ENCODE measurements at places on chromosomes 2 and 18.

- DNase-seq, result no peak
These were observed 47.9 kb downstream of the LDLRAD4 start for GRCh38 chr18:13266218-13267100.

GRCh38 chr18:37489998-37490397, 75.6 kb downstream of the CELF4 start:
- DNase-seq, result no peak

- DNase-seq, result no peak
These were observed 38.0 kb upstream of the EPAS1 start for GRCh38 chr2:46258937-46259776.

GRCh38 chr2:129193961-129194360, 785.5 kb upstream of the RAB6C start:
- no peak for DNase-seq

- DNase-seq, result no peak
These were observed 7.3 kb downstream of the LYPD1 start for GRCh38 chr2:132662732-132663131.

DNA sequence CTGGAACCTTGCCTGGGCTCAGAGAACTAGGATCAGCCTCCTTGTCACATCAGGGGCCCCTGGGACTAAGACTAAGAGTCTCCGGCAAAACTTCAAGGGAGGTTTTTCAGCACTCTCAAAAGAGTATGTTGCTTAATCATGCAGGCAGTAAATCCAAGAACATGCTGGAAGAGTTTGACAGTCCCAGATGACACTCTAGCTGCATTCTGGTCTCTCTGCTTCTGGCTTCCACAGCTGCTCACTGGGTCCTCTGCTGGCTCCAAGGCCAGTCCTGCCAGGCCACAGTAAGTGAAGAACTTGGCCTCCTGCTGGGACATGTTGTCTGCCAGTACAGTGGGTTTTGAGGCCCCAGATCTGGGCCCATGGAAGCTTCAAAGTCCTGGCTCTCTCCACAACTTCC, 45.2 kb upstream of the IL1RL1 start:
- DNase-seq, result no peak

DNA sequence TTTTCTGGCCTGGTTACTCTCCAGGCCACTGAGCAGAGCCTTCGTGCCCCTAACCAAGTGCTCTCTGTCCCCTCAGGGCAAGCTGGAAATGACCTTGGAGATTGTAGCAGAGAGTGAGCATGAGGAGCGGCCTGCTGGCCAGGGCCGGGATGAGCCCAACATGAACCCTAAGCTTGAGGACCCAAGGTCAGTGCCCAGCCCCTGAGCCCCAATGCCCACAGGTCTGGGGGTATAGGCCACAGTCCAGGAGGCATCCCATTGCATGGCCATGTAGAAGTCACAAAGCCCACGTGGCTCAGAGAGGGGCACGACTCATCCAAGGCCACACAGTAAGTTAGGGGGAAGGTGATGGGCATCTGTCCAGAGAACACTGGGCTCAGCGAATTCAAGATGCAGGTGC, 227.6 kb downstream of the DYSF start:
- no peak for DNase-seq

- no peak for DNase-seq
These were observed 69.2 kb downstream of the B3GNT2 start for GRCh38 chr2:62265106-62265505.

DNA sequence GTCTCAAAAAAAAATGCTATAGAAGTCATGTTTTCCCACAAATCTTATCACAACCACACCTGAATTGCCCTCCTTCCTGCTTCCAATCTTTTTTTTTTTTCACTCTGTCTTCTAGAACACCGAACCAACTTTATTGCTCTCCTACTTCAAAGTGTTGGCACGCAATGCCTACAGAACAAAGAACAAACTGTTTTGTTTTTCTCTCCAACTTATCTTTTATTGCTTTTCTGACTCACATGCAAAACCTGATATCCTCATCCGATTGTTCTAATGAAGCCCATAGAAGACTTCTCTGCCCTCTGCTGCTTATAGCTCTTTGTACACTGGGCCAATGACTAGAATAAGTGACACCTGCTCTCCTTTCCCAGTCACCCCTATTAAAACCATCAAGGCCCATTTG, 602.8 kb downstream of the EPHA4 start:
- no peak for DNase-seq

GRCh38 chr2:71787476-71788185, 334.3 kb downstream of the DYSF start:
- no peak for DNase-seq

DNA sequence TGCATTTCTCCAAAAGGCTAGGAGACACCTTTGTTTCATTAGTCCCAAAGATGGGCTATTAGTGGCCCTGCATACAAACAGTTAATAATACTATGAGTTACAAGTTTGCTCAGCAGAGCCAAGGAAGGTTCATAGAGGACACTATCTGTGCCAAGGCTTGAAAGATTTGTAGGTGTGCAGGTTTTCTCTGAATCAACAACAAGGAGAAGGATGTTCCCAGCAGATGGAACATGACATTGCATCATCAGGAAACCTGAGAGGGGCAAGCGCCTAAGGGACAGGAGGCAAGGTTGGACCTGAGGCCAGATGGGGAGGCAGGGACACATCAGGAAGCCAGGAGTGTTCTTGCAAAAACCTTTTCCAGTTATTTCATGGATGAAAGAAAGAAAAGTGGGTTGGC, 35.4 kb upstream of the STK17B start:
- no peak for DNase-seq

GRCh38 chr2:20050104-20050645, 1.3 kb downstream of the LAPTM4A start:
- peak; percentile 57 for DNase-seq

DNA sequence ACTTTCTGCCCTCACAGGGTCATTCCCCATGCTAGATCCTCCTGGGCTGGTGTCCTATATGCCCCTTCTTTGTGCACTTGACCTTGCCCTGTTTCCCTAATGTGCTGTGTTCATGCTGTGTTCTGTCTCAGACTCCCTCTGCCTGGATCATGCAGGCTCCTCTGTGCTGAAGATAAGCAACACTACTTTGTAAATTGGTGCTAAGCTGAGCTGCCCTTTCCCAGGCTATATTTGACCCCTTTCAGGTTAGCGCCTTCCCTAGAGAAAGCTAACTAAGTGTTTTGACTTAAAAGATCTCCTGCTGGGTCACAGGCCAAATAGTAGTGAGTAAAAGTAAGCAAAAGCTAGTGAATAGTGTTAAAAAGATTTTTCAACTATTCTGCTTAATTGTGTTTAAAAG, 257.2 kb upstream of the RGPD4 start:
- DNase-seq, result no peak

DNA sequence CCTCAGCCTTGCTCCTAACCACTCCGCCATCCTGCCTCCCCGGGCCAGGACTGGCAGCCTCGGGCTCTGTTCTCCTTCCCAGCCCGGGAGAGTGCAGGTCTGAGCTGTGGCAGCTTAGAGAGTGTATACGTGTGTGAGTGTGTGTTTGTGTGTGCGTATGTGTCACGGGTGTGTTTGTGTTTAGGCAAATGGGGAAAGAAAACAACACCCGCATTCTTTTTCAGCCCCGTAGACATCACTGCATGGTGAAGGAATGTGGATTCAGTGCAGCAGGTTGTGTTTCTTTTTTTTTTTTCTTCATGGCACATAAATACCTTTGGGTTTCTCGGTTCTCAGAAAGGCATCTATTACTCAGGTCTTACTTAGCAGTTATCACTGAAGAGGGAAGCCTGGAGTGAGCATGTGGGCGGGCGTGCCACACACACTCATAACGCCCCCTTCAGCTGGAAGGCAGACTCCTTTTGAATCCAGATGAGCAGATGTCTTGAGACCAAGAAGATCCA, 44.2 kb downstream of the GLI2 start:
- no peak for DNase-seq

DNA sequence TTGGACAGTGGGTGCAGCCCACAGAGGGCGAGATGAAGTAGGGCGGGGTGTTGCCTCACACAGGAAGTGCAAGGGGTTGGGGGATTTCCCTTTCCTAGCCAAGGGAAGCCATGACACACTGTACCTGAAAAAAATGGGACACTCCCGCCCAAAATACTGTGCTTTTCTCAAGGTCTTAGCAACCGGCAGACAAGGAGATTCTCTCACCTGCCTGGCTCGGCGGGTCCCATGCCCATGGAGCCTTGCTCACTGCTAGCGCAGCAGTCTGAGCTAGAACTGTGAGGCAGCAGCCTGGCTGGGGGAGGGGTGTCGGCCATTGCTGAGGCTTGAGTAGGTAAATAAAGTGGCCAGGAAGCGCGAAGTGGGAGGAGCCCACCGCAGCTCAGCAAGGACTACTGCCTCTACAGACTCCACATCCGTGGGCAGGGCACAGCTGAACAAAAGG, 244.7 kb downstream of the NBAS start:
- DNase-seq, result peak; percentile 51

- peak; percentile 19 for DNase-seq
These were observed 9.0 kb downstream of the CKAP2L start for GRCh38 chr2:112755444-112755843.

DNA sequence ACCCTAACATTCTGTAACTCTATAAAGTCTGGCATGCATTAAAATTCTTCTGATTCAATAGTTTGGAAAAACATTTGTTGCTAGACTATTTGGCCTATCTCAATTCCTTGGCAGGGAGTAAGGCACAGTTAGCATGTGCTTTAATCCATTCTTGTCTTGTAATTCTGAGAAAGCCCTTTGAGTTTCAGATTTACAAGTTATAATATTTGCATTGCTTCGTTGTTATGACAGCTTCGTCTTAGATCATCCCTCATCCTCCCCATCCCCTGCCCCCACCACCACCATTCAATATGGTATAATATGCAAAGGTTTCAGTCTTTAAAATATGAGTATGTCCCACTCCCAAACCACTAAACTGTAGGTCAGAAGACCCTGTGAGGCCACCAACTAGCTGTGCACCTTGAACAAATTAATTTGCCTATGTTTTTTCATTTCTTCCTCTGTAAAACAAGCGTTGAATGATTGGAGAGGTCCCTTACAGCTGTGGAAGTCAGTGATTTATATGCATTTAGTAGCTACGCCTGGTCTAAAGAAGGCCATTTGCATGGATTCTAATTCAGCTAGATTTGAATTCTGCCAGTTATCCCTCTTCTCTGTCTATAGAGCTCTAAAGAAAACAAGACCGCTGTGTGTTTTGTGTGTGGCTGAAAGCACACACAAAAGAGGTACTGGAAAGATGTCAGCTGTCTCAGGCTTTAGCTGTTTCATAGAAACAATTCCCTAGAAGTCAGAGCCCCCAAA, 591 bp downstream of the C2orf80 start:
- no peak for DNase-seq

DNA sequence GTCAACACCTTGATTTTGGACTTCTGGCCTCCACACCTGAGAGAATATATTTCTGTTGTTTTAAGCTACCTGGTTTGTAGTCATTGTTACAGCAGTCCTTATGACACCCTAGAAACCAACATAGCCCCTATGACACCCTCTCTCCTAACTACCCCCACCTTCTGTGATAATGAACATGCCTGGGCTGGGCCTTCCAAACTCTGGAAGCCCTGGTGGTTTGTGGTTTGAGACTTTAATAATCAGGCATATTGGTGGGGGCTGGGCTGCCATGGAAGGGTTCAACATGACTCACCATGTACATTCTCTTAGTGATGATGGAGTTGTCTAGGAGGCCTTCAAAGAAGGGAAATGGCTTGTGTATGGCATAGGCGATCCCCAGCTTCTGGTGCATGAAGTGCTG, 3.3 kb downstream of the SP110 start:
- DNase-seq, result no peak

DNA sequence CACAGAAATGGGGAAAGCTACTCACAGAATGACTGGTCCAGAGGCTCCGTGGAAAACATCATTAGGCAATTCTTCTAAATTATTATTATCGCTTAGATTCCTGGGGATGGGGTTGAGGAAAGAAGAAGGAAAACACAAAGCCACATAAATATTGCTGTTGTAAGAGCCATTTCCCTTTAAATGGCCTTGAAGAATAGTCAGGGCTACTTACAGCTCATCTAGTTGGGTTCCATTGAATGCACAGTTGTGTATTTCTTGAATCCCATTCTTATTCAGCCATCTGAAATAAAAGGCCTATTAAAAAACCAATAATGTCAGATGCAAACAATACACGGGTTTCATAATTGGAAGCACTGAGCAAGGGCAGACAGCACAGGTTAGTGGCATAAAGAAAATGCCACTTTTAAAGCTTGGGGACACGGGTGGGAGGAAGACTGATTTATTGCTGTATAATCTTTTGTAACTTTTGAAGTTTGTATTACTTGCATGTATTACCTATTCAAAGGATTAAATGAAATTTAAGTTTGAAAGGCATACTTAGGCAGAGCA, 171.4 kb downstream of the FSHR start:
- no peak for DNase-seq

DNA sequence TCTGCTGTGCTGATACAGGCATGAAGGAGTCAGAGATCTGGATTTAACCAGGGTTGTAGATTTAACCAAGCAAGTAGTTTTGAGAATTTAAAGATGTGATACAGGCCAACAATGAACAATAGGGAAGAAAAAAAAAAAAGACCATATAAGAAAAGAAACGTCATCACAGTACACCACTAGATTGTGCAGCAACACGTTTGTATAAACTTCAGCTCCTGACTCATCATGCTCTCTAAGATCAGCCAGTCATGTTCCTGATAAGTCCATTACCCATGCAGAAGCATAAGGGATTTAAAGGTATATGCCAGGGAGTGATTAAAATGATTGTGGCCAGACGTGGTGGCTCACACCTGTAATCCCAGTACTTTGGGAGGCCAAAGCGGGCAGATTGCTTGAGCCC, 22.3 kb upstream of the ERICH2 start:
- no peak for DNase-seq

DNA sequence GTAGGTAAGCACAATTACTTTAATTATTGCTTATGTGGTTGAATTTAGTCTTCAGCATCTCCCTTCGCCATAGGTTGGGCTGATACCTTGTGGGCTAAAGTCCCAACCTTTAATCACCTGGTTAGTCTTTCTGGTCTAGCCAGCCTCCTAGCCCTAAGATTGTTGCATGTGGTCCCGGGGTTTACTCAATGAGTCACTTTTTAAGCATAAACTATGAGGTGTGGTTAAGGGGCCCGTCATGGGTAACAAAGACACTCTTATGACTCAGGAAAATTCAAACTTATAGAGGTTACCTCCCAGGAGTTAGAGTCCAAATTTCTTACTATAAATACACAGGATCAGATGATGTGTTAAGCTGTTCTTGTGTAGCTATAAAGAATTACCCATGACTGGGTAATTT, 841.6 kb downstream of the TRIB2 start:
- no peak for DNase-seq

GRCh38 chr2:49110571-49110970, 43.7 kb downstream of the FSHR start:
- DNase-seq, result no peak
